ENCODE measurements at places on chromosomes 2 and 18.

GRCh38 chr18:22385718-22386117 is 32.0 kb downstream of the CTAGE1 start:
- DNase-seq, result peak; percentile 31

DNA sequence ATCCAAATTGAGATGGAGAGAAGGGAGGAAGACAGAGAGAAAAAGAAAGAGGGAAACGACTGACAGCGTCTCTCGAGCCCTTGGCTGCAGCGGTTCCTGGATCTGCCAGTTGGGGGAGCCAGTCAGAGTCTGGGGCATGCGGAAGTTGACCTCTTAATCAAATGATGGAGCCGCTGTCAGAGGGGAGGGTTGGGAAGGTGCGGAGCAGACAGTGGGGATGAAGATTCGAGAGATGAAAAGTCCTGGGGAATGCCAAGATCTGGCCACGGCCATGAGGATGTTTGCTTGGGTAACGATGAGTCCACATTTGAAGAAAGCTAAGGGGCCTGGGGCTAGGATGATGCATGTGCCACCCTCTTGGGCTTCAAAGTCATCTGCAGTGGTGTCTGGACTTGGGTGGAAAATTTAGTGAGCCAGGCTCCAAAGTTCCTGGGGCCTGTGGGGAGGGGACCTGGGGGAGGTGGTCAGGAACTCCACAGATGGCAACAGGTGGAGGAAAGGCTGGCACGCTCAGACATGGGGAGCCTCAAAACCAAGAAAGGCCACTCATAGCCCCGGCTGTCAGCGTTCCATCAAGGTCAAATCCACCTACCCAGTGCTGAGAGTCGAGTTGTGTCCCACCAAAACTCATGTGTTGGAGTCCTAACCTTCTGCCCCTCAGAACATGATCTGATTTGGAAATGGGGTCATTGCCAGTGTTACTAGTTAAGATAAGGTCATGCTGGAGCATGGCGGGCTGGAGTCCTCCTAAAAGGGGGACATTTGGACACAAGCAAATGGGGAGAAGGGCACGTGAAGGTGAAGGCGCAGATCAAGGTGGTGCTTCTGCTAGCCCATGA is 200.1 kb downstream of the NDUFA10 start:
- DNase-seq, result no peak

DNA sequence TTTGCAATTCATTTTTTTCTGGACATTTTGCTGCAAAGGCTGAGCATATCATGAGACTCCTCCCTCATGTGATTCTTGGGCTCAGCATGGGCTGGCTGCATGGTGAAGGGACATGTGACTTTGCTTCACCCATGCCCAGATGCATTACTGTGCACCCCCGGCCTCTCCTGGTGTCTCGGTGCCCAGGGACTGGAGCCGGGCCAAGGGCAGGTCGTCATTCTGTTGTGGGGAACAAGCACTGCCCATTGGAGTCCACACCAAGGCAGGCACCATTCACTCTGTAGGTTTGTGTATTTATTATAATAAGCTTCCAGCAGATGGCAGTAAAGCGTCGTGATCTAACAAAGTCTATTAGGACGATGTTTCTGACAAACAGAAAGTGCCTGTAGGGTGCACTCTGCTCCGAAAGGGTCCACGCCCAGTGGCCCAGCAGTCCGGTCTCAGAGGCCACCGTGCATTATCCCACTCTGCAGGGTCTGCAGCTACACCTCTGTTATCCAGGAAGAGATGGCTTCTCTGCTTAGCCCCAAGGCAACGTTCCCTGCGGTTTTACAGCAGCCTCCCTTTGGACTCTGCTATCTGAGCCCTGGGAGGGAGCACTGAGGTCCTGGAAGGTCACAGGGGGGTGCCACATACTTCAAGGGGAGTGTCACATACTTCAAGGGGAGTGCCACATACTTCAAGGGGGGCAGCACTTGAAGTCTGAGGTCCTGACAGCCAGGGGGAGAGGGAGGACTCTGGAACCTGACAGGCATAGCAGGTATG is 219.6 kb downstream of the TSN start:
- peak; percentile 92 for DNase-seq

GRCh38 chr2:27067385-27067784 is 4.1 kb downstream of the OST4 start:
- DNase-seq, result no peak

DNA sequence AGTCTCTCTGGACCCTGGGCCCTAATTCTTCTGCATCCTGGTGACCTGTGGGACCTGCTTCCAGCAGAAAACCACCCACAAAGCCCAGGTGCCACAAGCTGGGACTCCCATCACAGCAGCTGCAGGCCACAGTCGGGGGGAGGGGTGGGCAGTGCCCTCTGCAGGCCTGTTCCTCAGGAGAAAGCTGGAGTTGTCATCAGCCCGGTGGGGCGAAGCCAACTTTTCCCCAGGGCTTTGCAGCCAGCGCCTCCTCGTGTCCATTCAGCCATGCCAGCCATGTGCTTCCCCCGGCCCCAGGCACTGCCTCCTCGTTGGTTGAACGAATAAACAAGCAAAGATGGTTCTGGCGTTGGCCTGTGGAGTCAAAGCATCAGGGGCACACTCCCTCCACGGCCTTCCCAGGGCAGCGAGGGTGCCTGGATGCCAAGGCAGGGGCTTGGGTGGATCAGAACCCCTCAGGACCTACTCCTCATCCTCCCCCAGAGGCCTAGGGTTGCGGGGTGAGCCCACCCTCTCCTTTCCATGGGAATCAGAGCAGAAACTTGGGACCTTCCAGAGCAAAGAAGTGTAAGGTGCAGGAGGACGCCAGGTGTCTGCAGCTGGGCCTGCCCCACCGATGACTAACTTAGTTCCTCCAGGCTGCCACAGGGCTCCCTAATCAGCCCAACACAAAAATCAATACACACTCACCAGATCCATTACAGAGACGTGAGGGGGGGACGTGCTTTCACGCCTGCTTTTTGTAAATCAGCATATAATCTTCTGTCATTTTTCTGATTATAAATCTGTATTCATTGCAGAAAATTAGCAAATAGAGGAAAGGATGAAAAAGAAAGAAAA is 75.7 kb upstream of the RAB6C start:
- no peak for DNase-seq

DNA sequence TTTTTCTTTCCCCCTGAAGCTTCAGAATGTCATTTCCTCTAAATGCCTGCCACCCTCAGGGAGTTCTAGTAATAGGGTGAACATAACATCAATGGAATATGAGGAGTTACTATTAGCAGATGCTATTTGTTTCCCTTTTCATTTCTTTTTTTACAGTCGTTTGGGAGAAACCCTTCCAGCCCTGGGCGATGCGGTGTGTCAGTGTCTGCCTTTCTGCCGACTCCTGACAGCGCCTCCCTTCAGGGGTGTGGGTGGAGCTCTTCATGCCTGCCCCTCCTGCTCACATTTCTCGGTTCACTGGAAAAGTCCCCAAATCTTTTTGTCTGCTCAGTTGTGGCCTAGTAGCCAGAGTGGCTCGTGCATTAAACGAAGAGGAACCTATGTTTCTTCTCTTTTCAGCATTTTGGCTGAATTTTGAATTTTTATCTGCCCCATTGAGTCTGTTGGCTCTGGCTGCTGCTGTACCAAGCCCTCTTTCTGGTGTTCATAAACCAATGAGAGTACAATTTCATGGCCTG is 72.3 kb downstream of the FMNL2 start:
- DNase-seq, result peak; percentile 81

GRCh38 chr2:25983735-25984134 is 1.4 kb upstream of the KIF3C start:
- no peak for DNase-seq

DNA sequence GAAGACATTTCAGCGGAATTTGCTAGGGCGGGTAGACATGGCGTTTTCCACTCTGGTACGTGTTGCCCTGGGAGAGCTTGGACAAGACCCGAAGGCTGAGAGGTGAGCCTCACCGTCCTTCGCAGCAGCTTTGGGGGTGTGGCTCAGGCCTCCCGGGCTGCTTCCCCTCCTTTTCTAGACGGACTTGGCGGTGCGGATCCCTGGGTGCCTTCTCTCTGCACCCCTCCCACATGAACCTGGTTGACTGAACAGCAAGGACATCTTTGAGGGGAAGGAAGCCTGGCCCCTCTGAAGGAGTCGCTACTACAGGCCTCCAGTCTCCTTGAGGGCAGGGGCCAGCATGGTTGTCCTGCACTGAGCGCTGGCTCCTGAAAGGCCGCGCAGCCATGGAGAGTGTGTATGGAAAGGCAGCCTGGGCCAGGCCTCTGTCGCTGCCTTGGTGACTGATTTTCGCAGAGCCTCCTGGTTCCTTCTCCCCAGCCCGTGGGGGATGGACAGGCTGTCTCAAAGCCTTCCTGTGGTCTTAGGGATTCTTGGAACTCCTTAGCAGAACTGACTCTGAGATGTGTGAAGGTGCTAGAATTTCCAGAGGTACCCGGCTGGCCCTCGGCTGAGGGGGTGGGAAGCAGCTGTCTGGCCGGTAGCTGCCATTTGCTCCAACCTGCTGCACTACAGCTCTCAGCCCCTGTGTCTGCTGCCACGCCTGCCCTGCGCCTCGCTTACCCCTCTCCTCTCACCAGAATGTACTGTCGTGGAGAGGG is 9.9 kb downstream of the CNNM4 start:
- no peak for DNase-seq

DNA sequence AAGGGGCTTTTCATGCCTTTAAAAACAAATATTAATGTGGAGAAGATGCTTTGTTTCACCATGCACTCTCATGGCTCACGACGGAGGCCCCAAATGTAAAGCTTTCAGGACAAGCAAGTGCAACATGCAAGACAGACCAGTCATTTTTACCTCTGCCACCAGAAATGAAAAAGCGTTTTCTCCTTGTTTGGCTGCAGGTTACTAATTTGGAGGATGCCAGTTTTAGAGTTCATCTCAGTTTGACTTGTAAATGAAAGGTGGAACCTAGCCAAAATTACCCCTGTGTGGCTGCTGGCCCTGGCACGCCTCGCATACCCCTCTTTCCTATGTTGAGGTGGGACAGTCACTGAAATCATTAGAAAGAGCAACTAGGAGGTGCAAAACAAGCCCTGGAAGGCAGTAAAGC is 138.6 kb downstream of the BCL2 start:
- DNase-seq, result no peak

DNA sequence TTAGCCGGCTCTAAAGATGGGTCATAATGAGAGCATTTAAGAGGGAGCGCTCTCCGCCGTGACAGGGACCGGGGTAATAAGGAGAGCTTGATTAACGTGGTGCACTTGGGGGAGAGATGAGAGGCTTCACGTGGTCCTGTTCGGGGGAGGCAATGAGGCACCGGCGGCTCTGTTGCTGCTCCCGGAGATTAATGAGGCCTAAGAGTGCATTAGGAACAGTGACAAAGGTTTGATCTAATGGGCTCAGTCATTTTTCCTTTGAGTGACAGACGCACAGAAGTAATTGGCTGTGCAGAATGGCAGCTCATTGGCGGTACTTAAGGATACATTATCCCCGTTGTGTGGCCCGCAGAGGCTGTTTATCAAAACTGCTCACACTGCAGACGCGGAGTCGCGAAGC is 250.7 kb downstream of the GBX2 start:
- no peak for DNase-seq

GRCh38 chr2:187581125-187581896 is 27.1 kb upstream of the TFPI start:
- peak; percentile 85 for DNase-seq

GRCh38 chr2:149129433-149129832 is 90.9 kb downstream of the LYPD6B start:
- no peak for DNase-seq

- DNase-seq, result peak; percentile 7
These were observed 176.7 kb downstream of the SOX11 start for GRCh38 chr2:5868931-5869330.
